CD8-positive, alpha-beta T cell (primary cell): ENCODE measurements at places on chromosomes 4 and X.
A peak's percentile ranks its signal among the peaks of the same experiment; 100 is the strongest.

DNA sequence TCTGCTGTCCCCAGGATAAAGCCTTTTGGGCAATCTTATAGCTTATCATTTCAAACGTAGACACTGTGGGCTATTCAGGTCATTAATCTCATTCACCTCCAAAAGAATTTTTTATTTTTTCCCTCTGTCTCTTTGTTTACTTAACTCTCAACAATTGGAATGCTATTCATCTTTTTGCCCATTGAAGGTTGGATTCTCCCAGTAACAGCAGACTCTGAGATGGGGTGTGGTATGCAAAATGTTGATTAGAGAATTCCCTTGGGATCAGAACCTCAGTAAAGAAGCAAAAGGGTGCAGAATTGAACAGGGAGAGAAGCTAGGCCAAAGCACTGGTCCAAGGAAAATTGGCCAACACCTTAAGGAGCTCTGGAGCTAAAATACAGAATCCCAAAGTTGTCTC lies 60.4 kb downstream of the CAMK2D start:
- DNase-seq = no peak

- no peak for DNase-seq
Measured at GRCh38 chr4:2091990-2092668, 33.0 kb downstream of the NAT8L start.

DNA sequence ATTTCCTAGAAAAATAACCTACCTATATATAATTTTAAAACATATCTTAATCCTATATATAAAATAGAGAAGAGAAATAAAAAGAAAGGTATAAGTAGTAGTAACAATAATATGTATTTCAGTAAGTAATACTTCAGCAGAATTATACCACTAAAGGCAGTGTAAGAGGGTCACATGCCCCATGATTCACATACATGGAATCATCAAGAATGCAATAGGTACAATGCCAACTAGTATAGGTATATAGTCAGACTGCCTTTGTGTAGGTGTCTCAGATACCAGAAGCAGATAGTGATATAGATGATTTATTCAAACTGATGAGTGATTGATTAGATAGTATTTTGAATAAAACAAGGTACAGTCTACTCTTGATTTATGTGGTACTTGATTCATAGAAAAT lies 9.4 kb downstream of the AIMP1 start:
- DNase-seq = no peak

DNA sequence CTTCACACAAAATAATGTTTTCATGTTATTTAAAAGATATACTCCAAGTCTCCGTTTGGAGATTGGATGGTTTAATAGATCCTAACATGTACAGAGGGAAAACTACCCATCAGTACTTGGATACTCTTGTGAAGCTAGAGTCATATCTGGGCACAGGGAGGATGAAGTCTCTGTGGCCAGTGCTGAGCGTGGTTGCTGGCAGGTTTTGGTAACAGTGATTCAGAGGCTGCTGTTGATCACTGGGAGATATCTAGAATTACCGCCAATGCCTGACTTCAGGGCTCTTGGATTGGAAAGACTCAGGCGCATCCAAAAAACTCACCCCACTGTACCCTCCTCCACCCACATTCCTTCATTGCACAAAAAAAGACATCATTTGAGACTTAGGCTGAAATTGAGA lies 107.2 kb upstream of the PGRMC2 start:
- DNase-seq = no peak

GRCh38 chrX:101265869-101266428 lies 25.2 kb downstream of the TAF7L start:
- no peak for DNase-seq

- DNase-seq = no peak
Measured at GRCh38 chr4:71692198-71692597, 91.7 kb downstream of the GC start.

GRCh38 chr4:169756971-169757574 lies 671 bp downstream of the HPF1 start:
- no peak for DNase-seq

GRCh38 chrX:5857232-5857631 lies 371.4 kb downstream of the NLGN4X start:
- DNase-seq = no peak

- DNase-seq = no peak
Measured at GRCh38 chrX:47224266-47224895, 5.9 kb downstream of the CDK16 start.

- no peak for DNase-seq
Measured at GRCh38 chr4:10226756-10227155, 110.2 kb upstream of the WDR1 start.

DNA sequence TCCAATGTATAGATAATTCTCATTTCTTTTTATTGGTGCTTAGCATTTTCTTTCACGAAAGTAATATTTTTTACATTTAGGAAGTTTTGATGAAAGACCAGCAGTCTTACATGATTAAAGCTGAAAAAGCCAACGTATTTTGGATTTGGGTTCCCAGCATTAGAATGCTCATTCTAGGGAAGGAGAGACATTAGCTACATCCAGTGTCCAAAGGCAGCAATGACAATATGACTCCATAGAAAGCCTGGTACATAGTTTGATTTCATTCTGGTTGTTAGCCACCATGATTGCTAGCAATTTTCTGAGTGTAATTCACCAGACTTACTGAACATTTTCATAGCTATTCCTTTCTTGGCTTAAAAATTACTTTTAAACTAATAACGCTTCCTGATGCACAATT lies 1397.5 kb downstream of the PCDH7 start:
- DNase-seq = no peak

GRCh38 chr4:179307297-179308136 lies 1865.3 kb upstream of the AGA start:
- no peak for DNase-seq

DNA sequence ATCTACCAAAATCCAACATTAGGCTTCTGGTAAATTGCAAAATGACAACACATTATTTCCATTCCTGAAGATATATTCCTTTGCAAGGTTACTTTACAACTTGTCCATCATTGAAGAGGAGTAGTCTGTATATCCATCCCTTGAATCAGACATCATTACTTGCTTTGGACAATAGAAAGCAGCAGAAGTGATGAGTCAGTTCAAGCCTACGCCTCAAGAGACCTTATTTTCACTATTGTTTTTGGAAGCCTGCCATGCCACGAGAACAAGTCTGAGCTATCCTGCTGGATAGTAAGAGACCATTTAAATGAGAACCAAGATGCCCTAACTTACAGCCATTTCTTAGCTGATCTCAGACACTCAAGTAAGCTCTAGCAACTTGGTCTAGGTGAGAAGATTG lies 246.0 kb upstream of the HHIP start:
- DNase-seq = no peak

GRCh38 chr4:2360396-2360730 lies 58.1 kb downstream of the ZFYVE28 start:
- no peak for DNase-seq

DNA sequence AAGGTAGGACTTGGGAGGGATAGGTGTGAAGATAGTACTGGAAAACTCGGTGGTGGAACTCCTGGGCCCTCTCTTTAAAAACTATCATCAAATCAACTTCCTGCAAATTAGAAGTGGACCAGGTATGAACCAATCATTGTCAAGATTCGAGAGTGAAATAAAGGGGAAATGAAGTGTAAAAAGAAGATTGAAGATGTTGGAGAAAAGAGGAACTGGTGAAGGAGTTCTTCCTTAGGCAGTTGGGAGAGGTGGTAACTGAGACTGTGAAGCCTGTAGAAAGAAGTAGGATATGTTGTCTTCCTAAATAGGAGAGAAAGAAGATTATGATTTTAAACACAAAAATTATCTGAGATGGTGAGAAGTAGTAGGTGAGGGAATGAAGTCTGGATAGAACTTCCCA lies 212.2 kb downstream of the PPP1R2C start:
- DNase-seq = no peak

DNA sequence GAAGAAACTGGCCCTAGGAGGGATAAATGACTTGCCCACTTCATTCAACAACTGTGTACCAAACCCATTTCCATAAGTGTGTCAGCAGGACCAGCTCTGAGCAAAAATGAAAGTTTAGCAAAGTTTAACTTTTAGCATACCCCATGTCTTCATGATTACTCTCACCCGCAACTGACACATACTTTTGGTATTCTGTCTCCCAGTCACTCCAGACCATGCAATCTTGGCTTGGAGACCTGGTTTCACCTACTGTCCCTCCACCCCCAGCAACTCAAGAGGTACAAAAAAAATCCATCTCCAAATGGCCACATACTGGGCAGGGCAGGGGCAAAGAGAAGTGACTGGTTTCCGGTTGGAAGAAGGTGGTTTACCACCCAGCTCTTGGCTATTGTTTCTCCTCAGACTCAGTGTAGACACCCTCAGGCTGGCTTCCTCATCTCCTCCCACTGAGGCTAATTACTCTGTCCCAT lies 79.8 kb downstream of the RLIM start:
- DNase-seq = no peak

- DNase-seq = no peak
Measured at GRCh38 chrX:115449742-115450141, 111.2 kb upstream of the PLS3 start.

DNA sequence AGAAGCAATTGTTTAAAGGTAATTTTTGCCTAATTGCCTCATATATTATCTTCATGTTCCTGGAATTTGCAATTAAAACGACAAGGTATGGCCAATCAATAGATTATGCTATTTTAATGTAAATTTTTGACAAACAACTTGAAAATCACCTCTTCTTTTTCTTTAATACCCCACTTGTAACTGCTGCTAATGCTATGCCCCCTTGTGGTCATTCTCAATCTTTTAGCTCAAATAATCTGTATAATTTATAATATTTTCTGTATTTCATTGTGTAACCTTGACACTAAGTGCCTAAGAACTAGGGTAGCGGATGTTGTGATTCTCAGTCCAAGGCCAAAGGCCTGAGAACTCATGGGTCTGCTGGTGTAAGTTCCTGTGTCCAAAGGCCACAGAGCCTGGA lies 831.7 kb upstream of the POU3F4 start:
- peak; percentile 1 for DNase-seq

GRCh38 chr4:141614878-141615586 lies 21.4 kb upstream of the IL15 start:
- DNase-seq = no peak

- DNase-seq = no peak
Measured at GRCh38 chr4:107858158-107858742, 33.5 kb downstream of the SGMS2 start.
